Activated T-cell treated with anti-CD3 and anti-CD28 coated beads for 4 hours (primary cell): ENCODE measurements at places on chromosomes 1 and 21.

GRCh38 chr1:1437904-1438376 lies 2.5 kb downstream of the VWA1 start:
- DNase-seq, result no peak

GRCh38 chr21:39094847-39095579 lies 88.2 kb downstream of the PSMG1 start:
- no peak for DNase-seq

GRCh38 chr1:45470306-45470798 lies 20.6 kb downstream of the TESK2 start:
- DNase-seq, result no peak

- peak; percentile 65 for DNase-seq
Measured at GRCh38 chr1:244918421-244919319, 54.3 kb upstream of the HNRNPU start.

DNA sequence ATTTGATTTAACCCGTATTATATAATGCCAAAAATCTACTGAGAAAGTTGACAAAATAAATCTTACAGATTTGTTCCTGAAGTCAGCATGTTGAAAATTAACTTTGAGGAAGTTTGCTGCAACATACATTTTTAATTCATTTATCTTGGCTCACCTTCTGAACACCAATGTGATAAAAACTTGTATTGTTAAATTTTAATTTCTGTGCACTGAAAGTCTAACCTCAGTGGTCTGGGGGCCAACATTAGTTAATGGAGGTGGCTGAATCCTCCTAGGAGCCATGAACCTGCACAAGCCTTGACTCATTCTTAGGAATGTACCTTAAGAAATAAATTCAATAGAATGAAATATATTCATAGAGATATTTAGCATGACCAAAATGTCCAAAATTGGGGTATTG lies 95.3 kb downstream of the ADSS2 start:
- DNase-seq, result no peak

- peak; percentile 43 for DNase-seq
Measured at GRCh38 chr1:19661721-19662228, 2.9 kb upstream of the HTR6 start.

- no peak for DNase-seq
Measured at GRCh38 chr1:228009828-228010775, 3.3 kb downstream of the WNT3A start.
